Stimulated activated effector memory CD8-positive, alpha-beta T cell treated with anti-CD3 and anti-CD28 coated beads, Interleukin-12 subunit alpha, Interleukin-12 subunit beta, amount 100 ng/mL, for 72 hours (primary cell): ENCODE measurements at places on chromosomes 11 and 22.

DNA sequence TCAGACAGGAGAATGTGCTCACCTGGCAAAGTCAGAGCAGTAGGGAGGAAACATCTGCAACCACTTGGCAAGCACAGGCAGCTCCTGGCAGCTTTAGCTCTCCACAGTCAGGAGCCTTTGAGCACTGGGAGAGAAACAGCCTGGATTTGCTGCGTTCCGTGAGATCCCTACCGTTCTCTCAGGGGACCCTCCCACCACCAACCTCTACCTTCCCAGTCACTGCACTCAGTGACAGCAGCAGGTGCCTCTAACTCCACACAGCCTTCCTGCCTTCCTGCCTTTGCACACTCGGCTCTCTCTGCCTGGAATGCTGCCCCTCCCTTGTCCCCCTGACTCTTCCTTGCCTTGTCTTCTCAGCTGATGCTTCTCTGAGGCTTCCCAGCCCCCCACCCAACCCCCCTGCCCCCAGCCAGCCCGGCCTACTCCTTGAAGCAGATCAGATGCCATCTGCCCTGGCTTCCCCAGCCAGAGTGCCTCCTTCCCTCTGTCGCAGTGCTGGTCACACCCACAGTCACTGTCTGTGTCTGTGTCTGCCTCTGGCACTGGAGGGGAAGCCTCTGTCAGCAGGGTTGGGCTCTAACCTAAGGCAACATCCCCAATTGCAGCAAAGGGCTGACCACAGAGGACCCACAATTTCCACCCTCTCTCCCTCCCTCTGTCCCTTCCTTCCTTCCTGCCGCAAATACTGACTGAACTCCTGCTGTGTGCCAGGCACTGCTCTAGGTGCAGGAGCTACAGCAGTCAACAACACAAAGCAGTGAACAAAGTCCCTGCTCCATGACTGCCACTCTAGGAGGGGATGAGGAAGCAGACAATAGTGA, 14.9 kb upstream of the TSKU start:
- DNase-seq, result no peak

- DNase-seq, result no peak
Observed at GRCh38 chr11:107777110-107777509, 65.3 kb upstream of the SLN start.

- no peak for DNase-seq
Observed at GRCh38 chr22:46107089-46107664, 43.1 kb upstream of the PPARA start.

GRCh38 chr11:12051287-12051662, 42.8 kb upstream of the DKK3 start:
- no peak for DNase-seq

DNA sequence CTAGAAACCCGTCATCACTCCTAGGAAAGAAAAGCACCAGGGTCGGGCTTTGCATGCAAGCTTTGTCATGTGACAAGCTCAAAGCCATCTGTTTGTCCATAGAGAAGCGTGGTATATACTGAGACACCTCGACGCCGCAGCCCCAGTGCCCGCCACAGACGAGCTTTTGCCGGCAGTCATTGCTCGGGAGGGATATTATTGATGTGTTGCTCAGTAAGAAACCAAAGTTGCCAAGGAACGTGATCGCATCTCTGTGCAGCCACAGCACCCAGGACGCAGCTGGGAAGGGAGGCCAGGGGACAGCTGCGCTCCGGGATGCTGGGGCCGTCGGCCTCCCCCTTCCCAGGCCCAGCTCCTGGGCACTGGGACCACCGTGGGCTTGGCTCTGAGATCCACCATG, 89.5 kb upstream of the KCNQ1OT1 start:
- DNase-seq, result no peak

GRCh38 chr11:59550368-59550841, 39.1 kb downstream of the OR4D9 start:
- DNase-seq, result peak; percentile 94

DNA sequence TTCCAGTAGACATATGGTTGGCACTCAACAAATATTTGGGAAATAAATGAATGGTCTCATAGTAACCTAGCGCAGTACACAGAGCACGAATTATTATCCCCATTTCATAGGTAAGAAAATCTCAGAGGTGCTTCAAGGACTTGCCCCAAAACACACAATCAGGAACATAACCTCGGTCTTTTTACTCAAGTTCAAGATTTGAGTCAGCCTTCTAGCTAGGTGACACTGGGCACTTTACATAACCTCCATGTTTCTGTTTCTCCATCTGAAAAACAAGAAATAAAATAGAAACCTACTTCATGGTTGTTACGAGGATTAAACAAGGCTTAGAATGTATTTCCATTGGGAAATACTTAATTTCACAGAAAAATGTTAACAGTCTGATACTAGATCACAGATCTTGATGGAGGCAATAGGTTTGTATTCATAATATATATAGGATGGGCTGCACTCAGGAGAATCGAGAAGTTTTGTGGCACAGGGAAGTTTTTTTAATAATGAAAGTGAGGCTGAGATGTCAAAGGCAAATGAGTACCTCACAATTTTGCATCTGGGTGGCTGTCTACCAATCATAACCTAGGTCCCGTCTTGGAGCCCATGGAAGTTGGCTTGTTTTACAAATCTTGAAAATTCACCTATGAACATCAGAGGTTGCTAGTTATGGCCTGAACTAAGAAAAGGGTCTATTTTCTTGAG, 147.4 kb upstream of the ZC3H12C start:
- DNase-seq, result no peak

DNA sequence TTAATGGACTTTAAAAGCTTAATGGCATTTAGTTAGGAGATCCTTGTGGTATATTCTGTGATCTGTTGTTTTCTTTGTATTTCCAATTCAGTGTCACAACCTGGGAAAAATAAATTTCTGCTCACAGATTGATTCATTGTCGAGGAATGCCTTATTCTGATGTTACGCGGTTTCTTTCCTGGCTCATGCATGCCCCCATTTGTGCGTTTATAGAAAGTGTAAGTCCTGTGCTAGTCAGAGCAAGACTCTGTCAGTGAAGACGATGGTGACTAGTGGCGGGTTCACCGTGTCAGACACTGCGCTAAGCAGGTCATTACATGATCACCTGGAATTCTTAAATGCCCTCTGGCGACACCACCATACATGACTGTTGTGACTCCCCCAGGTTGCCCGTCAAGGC, 169.4 kb downstream of the TBC1D22A start:
- no peak for DNase-seq

DNA sequence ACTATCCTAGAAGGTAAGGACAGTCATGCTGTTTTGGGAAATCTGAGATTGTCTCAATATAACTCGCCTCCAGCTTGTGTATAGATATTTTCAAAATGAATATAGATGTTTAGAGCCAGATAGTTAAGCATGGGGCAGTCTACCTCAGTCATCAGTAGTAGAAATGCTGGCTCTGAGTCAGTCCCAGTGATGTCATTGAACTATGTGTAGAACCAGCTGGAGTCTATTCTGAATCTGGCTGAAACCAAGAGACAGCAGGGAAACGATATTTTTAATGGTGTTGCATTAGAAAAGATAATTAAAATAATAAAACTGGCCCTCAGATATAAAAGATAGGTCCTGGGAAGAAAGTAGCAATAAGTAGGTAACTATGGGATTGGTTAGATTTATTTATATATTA, 25.9 kb downstream of the PIWIL4 start:
- no peak for DNase-seq

- no peak for DNase-seq
Observed at GRCh38 chr11:116540645-116541304, 232.0 kb downstream of the BUD13 start.

DNA sequence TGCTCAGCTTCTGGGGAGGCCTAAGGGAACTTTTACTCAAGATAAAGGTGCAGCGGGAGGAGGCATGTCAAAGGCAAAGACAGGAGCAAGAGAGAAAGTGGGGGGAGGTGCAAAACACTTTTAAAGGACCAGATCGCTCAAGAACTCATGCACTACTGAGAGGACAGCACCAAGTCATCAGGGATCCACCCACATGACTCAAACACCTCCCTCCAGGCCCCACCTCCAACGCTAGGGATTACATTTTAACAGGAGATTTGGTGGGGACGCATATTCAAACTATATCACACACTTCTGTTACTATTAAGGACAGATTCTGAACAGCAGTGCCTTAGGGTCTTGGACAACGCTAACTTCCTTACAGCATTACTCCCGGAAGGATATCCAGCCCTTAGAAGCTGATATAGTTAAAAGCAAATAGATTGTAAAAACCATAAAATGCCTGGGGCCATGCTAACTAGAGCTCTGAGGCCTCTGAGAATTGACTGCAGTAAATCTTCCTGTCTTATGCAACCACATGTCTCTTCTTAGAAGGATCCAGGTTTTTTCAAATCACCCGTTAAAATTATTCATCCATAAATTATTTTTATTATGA, 16.7 kb upstream of the ZC3H12C start:
- DNase-seq, result no peak

DNA sequence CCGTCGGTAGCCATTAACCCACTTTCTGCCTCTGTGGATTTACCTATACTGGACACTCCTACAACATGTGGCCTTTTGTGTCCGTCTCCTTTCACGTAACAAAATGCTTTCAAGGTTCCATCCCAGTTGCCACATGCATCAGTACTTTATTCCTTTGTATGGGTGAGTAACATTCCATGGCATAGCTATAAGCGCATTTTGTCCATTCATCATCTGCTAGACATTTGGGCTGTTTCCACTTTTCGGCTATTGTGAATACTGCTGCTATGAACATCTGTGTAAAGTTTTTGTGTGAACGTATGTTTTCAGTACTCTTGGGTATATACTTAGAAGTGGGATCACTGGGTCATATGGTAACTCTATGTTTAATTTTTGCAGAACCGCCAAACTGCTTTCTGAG, 257.2 kb downstream of the ST3GAL4 start:
- DNase-seq, result no peak

DNA sequence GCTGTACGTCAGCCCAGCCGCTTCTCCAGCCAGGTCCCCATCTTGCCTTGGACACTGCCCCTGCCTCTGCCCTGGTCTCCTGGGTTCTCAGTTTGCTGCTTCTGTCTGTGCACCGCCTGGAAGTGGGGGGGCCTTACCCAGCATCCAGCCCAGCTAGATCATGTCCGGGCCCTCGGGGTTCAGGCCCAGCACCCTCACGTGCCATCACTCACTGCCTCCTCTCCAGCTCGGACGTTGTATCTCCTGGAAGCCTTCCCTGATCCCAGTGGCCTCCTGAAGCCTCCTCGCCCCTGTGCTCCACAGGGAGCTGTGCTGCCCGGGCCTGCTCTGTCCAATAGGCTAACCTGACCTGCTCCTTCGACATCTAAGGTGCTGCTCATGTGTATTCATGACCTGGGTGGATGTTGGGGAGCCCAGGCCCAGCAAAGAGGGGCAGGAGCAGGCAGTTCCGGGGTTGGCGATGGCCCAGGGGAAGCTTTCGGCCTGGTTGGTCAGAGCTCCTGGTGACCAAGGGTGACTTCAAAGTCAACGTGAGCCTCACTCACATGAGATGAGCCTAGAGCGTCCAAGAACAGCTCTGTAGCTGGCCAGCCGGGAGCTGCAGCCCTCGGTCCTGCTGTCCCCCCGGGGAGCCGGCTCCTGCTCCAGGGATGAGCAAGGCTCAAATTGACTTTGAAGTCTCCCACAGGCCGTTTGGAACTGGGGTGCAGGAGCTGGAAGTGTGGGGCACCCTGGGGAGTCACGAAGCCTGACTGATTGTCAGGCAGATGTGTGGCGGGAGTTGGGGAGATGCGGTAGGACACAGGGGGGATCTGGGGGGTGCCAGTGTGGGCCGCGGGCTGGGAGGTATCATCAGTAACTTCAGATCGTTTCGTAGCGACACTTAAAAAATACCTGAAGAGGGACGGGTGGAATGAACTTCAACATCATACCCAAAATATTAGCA, 5.2 kb upstream of the ASCL2 start:
- DNase-seq, result peak; percentile 39

DNA sequence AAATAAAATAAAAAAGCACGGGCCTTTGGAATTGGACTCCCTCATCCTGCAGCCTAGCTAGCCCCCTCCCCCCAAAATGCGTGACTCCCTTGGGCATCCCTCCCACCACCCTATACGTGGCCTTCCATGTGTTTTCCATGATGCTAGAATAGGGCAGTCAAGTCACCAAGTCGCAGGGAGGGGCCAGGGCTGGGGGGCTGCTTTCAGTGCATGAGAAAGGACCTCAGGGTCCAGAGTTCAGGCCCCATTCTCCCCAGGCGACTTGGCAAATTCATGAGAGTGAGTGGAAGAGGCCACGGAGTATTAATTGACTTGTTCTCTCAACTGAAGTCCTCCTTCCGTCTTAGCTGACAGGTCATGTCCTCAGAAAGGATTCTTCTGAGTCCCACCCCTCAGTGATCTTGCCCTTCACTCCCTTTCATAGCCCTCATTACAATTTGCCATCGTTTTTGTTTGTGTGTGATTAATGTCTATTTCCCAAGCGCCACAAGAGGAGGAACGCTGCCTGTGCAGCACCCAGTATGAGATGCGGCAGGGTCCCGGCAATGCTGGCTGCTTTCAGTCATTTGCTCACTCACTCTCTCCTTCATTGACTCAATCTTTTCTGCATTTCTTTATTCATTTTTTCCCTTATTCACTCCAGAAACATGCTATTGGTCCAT, 17.4 kb downstream of the LRRC32 start:
- DNase-seq, result no peak

DNA sequence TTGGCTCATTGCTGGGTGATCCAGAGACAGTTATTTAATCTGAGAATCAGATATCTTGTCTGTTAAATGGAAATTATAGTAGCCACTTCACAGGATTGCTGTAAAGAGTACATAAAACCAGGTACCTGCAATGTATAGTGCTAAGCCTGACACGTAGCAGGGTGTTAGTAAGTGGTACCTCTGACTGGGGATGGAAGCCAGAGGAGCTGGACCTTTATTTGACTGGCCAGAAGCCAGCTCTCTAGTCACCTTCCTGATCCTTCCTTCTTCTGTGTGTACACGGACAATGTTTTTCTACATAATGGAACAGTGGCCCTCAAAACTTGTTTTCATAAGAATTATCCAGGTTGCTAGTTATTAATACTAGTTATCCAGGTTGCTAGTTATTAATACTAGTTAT, 25.5 kb upstream of the EHF start:
- no peak for DNase-seq

DNA sequence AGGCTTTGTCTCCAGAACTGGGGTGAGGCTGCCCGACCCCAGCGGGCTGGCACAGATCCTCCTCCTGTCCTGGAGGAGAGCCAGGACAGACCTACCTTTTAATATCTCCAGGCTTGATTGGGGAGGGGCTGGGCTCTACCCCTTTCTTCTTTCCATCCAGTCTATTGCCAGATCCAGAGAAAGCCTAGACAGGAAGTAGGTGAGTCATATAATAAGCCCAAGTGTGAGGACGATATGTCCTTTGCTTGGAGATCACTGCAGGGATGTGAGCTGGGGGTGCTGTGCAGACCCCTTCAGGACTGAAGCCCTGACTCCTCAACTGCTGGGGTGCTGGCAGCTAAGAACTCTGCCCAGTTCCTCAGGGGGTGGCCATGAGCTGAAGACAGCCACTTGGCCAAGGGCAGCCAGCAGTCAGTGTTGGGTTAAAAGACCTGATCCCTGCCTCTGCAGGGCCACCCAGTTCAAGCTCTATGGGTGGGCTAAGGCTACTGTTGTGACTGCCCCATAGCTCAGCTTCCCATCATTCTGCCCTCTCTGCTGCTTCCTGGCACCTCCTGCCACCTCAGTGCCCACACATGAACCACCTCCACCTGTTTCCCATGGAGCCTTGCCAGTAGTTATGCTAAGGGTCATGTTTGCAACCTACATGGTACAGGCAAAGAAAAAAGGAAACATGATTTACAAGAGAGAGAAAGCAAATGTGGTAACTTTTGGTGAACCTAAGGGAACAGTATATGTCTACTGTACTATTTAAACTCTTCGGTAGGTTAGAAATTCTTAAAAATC, 8.3 kb upstream of the C22orf39 start:
- DNase-seq, result no peak

- DNase-seq, result peak; percentile 73
Observed at GRCh38 chr11:118437208-118438125, 1.2 kb downstream of the KMT2A start.
